Hypothalamus (tissue), 51 donors: ENCODE measurements at places on chromosomes 13 and 19.
A peak's percentile ranks its signal among the peaks of the same experiment; 100 is the strongest.

DNA sequence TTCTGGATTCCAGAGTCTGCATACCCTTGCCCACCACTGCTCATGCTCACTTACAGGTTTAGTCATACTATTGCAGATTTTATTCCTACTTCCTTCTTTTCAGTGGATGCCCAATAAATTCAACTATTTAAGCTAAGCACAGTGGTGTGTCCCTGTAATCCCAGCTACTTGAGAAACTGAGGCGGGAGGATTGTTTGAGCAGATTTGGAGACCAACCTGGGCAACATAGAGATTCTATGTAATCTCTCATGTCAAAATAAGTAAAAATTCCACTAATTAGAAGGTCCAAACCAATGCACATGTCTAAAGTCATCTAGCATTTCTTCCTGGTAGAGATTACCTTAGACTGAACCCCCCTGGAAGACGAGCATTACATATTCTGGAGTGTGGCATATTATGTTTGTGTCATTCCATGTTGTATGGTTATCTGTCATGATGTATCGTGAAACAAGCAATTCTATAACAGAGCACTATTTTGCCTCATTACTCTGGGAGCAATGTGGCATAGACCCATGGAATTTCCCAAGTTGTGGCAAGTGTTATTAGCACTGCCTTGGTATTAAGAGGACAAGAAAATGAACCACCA is 8.3 kb downstream of the HMGB1 start:
- no peak for DNase-seq

- DNase-seq: no peak
These were observed 353 bp downstream of the ENOX1 start for GRCh38 chr13:43786472-43786765.

- DNase-seq: no peak
These were observed 1006.2 kb upstream of the PRR20A start for GRCh38 chr13:56134524-56134923.

GRCh38 chr13:30493658-30494381 is 28.1 kb upstream of the HMGB1 start:
- DNase-seq: no peak

DNA sequence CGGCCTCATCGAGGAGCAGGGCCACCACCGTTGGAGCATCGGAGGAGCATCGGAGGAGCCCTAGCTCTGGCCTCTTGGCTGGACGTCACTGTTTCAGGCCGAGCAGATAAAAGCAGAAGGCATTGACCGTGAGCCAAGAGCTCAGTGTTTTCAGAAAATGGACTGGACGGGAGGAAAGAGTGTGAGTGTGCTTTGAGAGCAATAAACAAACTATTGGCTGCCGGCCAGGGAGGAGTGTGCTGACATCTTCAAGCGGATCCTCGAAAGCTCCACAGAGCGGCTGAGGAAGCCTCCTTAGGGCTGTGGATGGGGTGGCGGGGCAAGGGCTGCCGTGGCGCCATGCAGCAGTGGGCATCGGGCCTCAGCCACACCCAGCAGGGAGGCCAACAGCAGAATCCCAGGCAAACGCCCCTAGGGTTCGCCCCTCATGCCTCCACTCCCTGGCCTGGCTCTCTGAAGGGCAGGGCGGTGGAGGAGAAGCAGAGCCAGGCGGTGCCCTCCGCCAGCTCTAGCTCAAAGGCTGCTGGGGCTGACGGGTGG is 41.8 kb downstream of the IRS2 start:
- DNase-seq: no peak

- DNase-seq: no peak
These were observed 155.8 kb downstream of the TEX29 start for GRCh38 chr13:111476197-111476596.

GRCh38 chr13:75876142-75877050 is 240.3 kb downstream of the LMO7 start:
- no peak for DNase-seq

DNA sequence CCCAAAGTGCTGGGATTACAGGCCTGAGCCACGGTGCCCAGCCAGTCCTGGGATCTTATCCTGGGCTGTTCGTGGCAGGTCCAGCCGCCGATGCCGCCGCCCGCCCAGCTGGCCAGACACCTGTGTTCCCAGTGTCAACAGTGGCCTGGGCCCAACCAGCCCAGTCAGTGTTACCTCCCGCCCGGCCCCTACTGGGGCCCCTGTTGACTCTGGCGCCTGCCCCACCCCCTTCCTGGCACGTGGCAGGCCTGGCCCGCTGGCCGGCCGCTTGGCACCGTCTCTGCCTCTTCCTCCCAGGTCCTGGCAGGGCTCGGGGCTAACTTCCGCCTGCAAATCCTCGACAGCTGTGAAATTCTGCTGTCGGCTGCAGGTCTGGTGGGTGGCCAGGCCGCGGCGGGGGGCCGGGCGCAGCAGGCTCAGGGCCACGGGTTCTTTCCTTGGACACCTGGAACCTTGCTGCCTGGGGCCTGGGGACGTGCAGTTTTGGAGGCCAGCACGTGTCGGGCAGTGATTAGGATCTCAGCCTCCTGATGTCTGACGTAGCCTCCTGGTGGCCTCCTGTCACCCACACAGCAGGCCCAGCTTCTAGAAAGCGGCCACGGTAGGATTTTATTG is 9.1 kb downstream of the ARID3A start:
- peak; percentile 44 for DNase-seq

DNA sequence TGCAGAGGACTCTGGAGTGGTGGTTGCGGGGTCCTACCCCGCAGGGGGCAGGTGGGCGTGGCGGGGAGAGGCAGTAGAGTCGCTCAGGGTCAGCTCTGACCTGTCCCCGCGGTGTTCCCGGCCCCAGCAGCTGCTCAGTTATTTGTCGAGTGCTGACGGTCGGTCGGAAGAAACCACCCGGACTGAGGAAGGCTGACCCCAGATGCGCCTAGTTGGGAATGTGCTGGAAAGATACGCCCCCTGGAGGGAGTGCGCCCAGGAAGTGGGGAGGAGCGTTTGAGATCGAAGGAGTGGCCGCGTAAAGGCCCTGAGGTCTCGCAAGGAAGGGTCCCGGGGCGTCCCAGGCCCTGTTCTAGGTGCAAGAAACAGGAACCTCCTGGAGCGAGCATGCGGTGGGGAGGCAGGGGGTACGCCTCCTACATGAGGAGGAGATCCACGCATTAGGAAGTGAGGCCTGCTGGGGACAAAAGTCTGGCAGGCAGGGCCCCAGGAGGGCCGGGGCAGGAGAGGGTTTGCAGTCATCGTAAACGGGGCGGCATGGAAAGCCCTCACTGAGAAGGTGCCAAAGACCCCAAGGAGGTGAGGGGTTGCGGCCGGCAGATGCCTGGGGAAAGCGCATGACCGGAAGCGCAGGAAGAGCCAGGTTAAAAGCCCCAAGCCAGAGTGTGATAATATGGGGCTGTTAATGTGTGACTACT is 9.2 kb downstream of the CCDC8 start:
- DNase-seq: peak; percentile 56

DNA sequence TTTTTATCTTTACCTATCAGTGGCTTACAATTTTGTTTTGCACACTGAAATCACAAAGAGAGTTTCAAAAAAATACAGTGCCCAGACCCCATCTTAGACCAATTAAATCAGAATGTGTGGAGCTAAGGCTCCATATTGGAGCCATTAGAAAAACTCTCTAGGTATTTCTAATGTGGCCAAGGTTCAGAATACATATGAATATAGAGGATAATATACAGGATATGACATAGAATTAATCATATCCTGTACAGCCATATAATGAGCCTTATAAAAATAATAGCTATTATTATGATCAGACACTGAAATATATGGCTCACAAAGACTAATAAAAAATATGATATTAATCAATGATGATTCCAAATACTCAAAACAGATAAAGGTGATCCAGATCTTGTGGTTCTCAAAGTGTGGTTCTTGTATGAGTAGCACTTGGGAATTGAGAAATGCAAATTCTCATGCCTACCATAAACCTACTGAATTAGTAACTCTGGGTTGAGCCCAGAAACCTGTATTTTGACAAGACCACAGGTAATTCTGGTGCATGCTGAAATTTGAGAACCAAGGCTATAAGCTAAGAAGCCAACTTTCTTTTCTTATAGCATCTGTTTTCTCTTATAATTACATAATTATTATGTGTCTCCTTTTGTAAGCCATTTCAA is 408.0 kb downstream of the DIAPH3 start:
- no peak for DNase-seq

GRCh38 chr19:45467456-45468158 is at the start of gene FOSB:
TSS of gene FOSB (plus strand) at chr19:45467996. CDS start at chr19:45468587, 591 bp downstream.
- peak; percentile 94 for DNase-seq

- no peak for DNase-seq
These were observed 70.6 kb upstream of the KLF12 start for GRCh38 chr13:74204602-74205312.

- DNase-seq: no peak
These were observed 13.2 kb downstream of the LNX2 start for GRCh38 chr13:27607125-27607524.

GRCh38 chr13:111611651-111612050 is 291.2 kb downstream of the TEX29 start:
- DNase-seq: no peak

DNA sequence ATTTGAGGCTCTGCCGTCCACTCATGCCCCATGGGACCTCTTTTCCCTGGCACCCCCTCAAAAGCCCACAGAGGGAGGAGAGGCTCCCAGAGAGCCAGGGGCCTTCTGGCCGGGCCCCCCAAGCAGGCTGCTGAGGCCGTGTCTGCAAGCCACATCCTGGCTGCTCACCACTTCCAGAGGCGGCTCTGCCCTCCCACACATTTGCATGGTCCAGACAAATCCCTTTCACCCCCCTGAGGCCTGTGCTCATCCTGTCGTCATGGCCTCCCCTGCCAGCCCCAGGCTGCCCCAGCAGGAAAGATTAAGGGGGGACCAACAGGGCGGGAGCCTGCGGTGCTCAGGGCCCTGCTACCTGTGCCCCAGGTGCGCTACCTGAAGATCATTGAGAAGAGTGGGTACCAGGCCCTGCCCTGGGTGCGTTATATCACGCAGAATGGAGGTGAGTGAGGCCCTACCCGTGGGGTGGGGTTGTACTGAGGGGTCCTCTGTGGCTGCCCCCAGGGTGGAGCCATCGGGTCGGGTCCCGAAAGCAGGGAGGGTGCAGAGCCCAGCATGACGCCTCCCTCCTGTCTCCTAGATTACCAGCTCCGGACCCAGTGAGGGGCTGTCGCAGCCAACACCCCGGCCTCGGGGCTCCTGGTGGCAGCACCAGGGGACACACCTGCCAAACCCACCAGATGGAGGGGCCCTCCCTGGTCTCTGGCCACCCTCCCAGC is 36.3 kb downstream of the AP1M1 start:
- DNase-seq: no peak

GRCh38 chr19:22332924-22333323 is 46.7 kb downstream of the ZNF729 start:
- DNase-seq: no peak

- DNase-seq: no peak
These were observed 177.4 kb upstream of the UBL3 start for GRCh38 chr13:30027569-30028455.

GRCh38 chr13:47326061-47326460 is 429.2 kb upstream of the HTR2A start:
- no peak for DNase-seq

DNA sequence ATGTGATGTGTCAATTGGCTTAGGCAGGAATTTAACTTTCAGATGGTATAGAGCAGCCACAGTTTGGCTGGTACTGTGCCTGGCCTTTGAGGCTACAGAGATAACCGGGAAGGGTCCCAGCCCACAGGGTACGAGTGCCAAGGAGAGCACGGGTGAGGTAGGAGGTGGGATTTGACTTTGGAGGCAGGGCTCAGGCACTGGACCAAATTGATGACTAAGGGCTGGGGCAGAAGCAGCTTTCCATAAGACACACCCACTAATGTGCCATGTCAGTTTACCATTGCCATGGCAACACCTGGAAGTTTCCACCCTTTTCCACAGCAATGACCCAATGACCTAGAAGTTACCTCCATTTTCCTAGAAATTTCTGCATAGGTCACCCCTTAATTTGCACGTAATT is 466.2 kb downstream of the TSHZ3 start:
- DNase-seq: no peak

DNA sequence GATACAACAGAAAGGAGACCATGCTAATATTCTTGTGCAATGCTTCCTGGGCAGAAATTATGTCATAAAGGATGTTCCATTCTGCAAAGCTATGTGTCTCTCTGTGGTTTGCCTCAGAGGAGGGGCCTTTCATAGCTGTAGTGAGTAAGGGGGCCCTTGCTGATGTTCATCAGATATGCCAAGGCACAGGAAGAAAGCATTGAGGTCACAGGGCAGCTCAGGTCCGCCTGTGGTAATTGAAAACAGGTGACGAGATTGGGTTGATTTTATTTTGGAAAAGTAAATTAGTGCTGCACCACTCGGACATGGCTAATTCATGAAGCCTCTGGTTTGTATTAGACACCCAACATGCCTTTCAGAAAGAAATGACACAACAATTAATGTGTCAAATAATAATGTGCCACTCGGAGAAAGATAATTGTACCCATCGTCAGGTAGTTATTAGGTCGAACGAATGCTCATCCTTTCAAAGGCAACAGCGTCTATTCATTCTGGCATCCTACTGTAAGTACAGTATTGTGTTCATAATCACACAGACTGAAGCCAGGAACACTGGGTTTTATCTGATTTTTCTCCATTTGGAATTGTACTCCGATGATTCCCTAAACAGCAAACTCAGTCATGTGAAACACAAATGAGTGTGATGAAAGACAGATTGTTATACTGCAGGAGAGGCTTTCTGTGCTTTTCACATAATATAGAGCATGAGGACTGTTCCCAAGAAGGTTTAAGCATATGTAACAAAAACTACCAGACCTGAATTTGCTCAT is 421.6 kb upstream of the KLF12 start:
- no peak for DNase-seq
